ENCODE measurements at places on chromosomes 7 and 10. TPM values are rescaled to one million over a fixed set of nuclear protein-coding genes. Genes with fewer than 3 reads are reported as not detected.

DNA sequence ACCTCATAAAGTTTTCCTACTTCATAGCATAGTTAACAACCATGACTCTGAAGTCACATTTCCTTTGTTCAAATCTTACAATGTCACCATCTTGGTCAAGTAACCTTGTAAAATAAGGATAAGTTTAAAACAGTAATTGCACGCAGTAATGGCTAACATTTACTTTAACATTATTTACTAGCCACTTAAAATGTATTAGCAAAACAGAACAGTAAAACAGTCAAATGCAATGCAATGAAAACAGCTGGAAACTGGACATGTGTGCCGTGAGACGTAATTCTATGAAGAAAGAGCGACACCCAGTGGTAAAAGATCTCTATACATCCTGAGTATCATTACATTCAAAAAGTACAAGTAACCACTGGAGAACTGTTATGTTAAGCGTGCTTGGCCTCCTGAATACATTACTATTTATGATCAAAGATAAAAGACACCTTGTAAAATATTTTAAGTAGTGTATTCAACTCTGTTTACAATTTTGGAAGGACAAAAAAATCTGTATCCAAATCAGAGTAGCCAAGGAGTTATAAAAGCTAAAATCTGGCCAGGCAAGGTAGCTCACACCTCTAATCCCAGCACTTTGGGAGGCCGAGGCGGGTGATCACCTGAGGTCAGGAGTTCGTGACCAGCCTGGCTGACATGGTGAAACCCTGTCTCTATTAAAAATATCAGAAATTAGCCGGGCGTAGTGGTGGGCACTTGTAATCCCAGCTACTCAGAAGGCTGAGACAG is 27.2 kb downstream of the ATE1 start:
- DNase-seq: no peak

GRCh38 chr10:23413629-23414089 is 25.2 kb upstream of the OTUD1 start:
- no peak for DNase-seq

Gene SH2D4B
- total RNA-seq: not detected

Gene FAM25A
- not detected for total RNA-seq

DNA sequence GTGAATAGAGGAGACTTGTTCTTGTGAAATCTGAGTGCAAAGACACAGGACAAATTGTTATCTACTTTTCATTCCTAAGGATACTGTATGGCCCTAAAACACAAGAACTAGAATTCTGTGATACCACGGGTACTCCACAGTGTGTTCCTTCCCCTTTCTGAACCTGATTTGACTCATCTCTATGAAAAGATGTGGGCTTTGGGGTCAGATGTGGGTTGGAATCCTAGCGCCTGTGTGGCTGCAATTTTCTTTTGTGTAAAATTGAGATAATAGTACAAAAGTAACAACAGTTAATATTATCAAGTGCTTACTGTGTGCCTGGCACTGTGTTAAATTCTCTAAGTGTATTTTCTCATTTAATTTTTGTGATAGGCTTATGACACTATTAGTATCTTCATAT is 8.1 kb downstream of the SRGN start:
- no peak for DNase-seq

DNA sequence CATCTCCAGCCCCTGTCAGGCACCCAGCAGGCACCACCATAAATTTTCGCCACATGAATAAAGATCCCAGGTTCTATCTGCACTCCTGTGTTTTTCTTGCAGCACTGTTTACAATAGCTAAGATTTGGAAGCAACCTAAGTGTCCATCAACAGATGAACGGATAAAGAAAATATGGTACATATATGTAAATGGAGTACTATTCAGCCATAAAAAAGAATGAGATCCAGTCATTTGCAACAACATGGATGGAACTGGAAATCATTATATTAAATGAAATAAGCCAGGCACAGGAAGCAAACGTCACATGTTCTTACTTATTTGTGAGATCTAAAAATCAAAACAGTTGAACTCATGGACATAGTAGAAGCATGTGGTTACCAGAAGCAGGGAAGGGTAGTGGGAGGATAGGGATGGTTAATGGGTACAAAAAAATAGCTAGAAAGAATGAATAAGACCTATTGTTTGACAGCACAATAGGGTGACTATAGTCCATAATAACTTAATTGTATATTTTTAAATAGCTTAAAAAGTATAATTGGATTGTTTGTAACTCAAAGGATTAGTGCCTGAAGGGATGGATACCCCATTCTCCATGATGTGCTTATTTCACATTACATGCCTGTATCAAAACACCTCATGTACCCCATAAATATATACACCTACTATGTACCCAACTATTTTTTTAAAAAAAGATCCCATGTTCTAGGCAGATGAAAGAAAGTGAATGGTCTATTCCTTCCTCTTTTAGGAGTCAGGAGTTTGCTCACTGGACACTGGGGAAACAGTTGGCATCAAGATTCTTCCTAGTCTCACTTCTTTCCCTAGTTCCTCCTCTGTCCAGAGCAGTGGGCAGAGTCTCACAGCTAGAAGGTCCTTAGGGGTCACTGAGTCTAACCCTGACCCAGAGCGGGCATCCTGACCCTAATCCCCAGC is 1.0 kb upstream of the NPFFR1 start:
- no peak for DNase-seq

- no peak for DNase-seq
Observed at GRCh38 chr7:156823435-156823834, 69.5 kb downstream of the LMBR1 start.

- DNase-seq: no peak
Observed at GRCh38 chr10:33900596-33900995, 566.1 kb upstream of the NRP1 start.

Gene VAX1
- not detected for total RNA-seq

Gene RNF133
- total RNA-seq: not detected

DNA sequence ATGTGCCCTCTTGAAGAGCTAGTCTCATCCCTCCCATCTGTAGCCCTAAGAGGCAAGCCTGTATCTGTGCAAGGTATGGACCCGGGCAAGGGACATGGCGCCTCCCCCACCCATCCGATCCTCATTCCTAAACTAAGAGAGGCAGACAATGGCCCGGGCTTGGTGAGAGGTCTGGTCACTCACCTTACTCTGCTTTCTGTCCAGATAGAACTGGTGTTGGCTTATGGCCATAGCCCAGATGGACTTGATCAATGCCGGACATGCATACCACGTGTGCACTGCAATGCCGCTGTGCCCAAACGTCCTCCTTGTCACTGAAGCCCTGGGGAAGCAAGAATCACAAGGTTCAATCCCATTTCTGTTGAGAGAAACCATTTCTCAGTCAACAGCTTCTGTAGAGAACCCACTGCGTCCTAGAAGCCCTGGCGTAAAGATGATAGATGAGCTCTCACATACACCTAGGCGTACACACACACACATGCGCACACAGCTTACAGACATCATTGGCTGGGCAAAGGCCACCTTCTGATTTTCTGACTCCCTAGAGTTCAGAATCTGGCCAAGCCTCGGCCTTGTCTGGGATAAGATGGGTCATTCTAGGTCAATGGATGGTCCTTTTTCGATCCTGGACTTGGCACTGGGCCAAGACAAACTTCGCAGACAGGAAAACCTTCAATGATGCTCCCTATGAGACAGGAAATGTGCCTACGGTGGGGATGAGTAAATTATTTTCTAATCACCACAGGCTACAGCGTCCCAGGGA is 114.6 kb downstream of the PRPF18 start:
- no peak for DNase-seq

- DNase-seq: no peak
Observed at GRCh38 chr7:30114536-30115238, 20.1 kb upstream of the MTURN start.

- DNase-seq: peak; percentile 82
Observed at GRCh38 chr7:16668049-16668858, 22.3 kb downstream of the BZW2 start.

Gene CRTAC1
- total RNA-seq: 0.15 TPM

DNA sequence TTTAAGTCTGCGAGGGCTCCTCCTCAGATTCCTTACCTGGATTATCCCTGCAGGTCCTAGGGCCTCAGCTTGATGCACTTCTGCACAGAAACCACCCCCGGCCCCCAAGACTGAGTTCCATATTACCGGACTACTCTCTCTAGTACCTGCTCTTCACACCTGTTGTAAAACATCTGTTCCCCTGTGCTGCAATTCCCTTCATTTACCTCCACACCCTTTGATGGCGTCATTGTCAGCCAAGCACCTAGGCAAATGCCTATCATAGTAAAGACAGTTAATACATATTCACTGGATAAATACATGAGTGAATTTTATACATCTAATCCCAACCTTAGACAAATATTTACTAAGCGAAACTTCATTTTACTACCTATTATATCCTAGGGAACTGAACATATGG is 275.5 kb downstream of the PLXDC2 start:
- DNase-seq: no peak

DNA sequence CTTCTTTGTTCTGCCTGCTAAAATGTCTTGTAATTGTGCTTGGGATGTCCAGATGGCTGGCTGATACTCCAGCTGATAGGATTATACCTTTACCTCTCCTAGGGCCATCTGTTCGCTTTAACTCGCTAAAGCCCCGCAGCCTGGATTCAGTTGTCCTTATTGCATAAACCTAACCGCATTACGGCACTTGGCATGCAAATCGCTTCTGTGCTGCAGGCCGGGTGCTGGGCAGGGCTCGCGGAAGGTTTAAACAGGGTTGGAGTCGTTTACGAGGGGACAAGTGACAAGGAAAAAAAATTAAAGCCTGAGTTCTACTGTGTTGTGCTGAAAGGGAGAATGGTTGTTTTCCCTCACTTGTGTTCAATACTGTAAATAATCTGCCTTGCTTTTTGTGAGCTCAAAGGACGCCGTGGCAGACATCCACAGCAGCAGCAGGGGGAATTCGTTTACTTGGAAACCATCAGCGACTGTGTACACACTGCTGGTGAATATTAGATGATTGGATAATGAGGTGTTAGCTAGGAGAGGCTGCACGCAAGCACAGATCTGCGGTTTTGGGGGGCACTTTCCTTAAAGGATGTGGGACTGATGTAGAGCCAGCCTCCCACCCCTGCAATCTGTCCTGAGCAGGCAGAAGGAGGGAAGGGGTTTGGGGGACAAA is 93.0 kb downstream of the EBF3 start:
- peak; percentile 56 for DNase-seq

GRCh38 chr10:84360637-84361365 is 32.4 kb downstream of the CCSER2 start:
- DNase-seq: no peak

DNA sequence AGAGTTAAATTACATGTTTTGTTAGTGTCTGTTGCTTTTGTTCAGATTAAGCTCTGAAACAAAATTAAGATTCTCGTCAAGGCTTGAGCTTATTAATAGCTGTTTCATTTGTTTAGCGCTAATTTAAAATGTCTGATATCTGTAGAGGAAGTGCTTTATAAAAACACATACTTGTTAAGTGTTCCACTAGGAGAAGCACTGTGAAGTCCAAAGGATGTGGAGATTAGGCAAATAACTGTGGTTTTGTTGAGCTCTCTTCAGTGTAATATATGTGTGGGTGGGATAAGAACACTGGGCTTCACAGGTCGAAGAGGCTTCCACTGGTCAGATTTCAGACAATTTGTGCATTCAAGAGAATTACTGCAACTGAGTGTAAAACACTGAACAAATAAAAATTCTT is 242.0 kb downstream of the AUTS2 start:
- no peak for DNase-seq

Gene RHEB
- total RNA-seq: 191 TPM

Gene FRAT2
- total RNA-seq: 5.9 TPM

GRCh38 chr10:132399117-132400035 is 2.4 kb downstream of the PWWP2B start:
- DNase-seq: peak; percentile 39

DNA sequence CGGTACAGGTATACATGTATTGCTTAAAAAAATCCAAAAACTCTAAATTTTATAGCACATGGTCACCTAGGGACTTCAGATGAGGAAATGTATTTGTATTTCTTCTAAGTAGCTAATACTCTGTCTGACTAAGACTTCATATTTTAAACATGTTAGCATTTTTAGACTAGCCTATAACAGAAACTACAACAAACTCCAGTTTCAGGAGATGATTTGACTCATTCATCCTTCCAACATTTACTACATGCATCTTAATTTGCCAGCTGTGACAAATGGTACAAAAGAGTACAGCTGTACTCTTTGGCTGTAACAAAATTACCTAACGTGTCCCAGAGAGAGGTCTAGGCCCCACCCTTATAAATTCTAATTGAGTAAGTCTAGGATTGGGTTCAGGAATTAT is 22.2 kb downstream of the TMEM209 start:
- no peak for DNase-seq

- no peak for DNase-seq
Observed at GRCh38 chr7:28075674-28076358, 104.8 kb downstream of the JAZF1 start.
